ENCODE measurements at places on chromosomes 5 and 9.

- DNase-seq: peak; percentile 38
These were observed 255.2 kb upstream of the TNC start for GRCh38 chr9:115373000-115373709.

DNA sequence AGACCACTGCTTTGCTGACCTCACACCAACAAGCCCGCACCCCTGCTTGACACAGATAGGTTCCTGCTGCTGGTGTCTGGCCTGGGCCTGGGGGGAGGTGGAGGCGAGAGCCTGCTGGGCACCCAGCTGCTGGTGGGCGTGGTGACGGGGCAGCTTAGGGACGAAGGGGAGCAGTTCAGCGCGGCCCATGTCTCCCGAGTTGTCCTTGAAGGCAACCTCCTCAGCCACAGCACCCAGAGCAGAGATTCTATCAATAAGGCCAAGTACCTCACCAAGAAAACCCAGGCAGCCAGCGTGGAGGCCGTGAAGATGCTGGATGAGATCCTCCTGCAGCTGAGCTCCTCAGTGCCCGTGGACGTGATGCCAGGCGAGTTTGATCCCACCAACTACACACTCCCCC is 313.3 kb downstream of the NR2F1-AS1 start:
- no peak for DNase-seq

GRCh38 chr5:142446131-142446959 is 121.5 kb upstream of the SPRY4 start:
- DNase-seq: no peak

GRCh38 chr9:126399251-126399650 is 72.6 kb downstream of the MVB12B start:
- DNase-seq: no peak

- peak; percentile 11 for DNase-seq
These were observed 23.4 kb upstream of the CORO2A start for GRCh38 chr9:98215821-98216220.

DNA sequence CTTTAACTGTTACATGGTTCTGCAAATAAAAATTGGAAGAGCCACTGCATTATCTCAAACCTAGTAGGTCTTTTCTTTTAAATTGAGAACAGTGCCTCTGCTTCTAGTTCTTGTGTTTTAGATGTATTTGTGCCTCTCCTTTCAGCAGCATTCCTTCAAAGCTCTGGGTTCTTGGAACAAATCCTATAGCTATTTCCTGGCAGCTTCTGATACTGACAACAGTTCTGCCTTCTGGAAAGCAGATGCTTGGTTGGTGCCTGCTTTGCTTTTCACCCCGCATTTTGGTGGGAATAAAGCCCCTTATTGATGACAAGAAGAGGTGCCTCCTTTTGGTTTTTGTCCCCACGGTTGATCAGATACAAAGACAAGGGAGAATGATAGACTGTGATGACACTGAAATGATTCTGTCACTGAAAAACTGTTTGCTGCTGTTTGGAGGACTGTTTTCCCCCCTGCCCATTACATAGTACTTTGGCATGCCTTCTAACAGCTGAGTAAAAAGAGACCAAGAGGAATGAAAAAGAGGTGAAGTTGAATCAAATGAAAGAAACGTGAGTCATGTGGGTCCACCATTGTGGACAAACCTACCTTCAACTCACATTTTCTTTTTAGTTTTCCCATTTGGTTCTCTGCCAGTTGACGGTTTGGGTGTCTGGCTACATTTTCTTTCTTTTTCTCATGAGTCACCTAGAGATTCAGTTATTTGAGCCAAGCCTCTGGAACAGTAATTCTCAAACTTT is 5.6 kb downstream of the PTCD2 start:
- DNase-seq: no peak

DNA sequence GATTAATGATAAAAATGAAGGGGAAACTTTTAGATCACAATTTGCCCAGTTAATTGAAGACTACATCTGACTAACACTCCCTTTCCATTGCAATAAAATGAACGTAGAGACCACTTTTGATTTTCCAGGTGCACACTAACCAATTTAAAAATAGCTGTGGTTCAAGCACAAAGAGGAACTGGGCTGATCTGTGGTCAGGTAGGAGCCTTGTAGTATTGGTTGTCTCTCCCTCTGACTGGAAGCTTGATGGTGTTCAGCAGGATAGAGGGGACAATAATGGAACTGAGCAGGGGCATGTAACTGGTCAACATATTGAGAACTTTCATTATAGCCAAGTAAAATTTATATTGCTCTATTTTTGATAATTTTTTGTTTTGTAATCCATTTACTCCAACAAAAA is 886.8 kb upstream of the SEMA6A start:
- DNase-seq: no peak

- peak; percentile 98 for DNase-seq
These were observed 8.1 kb downstream of the ARPC5L start for GRCh38 chr9:124869986-124870560.

DNA sequence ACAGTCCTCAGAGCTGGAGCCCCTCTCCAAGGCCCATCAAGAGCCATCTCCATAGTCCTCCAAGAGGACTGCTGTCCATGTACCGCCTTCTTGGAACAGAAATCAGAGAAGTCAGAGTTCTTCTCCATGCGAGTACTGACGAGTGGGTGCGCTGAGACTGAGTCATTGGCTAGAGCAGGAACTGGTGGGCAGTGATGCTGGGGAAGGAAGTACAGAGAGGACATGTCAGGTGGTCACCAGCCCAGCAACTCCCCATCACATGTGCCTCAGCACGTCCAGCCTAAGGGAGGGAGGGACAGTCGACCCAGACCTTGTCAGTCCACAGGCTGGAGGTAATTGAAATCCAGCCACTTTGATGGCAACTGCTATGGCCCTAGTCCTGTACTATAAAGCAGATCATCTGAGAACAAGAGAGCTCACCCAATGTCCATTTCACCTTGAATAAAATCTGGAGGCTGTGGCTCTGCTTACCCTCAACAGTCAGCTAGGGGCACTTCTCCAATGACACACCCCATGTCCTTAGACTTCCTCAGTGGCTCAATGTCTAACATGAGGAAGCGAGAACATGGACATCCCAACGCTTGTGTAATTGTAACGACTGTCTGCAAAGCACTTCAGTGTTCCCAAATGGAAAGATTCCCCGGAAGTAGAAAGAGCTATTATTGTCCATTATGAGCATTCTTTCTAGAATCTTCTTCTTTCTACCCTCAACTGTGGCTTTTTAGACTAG is 15.0 kb upstream of the FBP1 start:
- DNase-seq: peak; percentile 25

DNA sequence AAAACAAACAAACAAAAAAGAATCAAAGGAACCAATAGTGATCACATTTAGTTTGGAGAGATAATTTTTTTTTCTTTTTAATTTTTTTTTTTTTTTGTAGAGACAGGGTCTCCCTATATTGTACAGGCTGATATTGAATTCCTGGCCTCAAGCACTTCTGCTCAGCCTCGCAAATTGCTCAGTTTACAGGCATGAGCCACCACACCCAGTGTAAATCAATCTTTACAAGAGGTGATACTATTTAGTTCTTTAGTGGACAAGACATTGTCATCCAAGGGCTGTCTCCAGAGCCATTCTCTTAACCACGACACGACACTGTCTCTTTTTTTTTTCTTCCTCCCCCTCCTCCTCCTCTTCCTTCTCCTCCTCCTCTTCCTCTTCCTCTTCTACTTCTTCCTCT is 29.6 kb downstream of the ERAP2 start:
- no peak for DNase-seq

DNA sequence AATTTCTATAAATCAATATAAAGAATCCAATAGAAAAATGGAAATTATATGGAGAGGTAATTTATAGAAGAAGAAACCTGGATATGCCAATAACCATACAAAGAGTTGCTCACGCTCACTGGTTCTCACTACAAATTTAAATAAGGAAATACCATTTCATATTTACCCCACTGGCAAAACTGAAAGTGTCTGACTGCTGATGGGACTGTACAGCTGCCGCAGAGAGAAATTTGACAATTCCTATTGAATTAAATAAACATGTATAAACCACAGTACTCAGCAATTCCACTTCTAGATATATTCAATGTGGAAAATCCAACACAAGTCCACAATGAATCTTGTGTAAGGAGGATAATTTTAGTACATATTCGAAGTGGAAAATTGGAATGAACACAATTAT is 830.4 kb upstream of the GRAMD2B start:
- DNase-seq: no peak

DNA sequence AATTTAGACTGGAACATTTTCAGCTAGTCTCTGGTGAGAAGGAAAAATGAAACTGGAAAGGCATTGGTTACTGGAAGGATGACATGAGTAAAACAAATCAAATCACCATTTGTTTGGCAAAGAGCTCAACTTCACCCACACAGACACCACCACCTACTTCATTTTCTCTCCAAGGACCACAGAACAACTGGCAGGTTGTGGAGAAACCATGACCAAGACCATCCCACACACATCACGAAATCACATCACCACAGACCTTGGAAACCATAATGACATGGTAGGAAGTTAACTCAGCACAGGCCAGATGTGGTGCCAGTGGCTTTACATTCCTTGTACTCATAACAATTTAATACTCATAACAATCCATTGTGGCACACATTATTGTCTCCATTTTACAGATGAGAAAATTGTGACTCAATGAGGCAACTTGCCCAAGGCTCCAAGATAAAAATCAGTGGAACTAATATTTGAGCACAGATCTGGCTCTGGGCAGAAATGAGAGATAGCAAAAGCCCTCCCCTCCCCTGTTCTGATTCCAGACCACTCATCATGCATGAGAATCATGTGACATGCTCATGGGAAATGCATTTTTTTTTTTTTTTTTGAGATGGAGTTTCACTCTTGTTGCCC is 7.5 kb downstream of the OR1K1 start:
- peak; percentile 81 for DNase-seq

DNA sequence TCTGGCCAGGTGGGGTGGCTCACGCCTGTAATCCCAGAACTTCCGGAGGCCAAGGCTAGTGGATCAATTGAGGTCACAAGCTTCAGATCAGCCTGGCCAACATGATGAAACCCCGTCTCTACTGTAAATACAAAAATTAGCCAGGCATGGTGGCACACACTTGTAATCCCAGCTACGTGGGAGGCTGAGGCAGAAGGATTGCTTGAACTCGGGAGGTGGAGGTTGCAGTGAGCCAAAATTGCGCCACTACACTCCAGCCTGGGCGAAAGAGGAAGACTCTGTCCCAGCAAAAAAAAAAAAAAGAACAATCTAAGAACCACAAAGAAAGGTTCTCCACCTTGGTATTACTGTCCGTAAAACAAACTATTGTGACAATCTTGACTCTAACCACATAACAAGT is 9.7 kb downstream of the MYO10 start:
- no peak for DNase-seq

GRCh38 chr5:156219483-156220005 is 107.4 kb upstream of the SGCD start:
- DNase-seq: no peak

- DNase-seq: no peak
These were observed 47.8 kb downstream of the LOX start for GRCh38 chr5:122030251-122030650.

GRCh38 chr5:155050384-155051019 is 36.9 kb downstream of the KIF4B start:
- DNase-seq: no peak

DNA sequence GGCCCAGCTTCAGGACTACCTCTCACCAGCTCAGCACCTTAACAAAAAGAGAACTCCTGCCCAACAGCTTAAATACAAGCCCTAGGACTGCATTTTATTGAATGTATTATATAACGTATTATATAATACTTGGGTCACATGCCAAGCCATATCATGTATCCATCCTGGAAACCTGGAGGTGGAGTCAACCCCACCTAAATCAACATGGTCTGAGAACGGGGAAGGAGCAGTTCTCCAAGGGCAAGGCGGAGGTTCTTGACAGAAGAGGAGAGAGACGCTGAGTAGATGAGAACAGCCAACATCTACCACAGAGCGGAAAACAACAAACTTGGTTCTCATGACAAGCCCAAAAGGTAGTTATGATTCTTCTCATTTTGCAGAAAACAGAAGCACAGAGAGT is 163.4 kb downstream of the FGF18 start:
- no peak for DNase-seq

- no peak for DNase-seq
These were observed 22.5 kb downstream of the TPPP start for GRCh38 chr5:670396-671270.

DNA sequence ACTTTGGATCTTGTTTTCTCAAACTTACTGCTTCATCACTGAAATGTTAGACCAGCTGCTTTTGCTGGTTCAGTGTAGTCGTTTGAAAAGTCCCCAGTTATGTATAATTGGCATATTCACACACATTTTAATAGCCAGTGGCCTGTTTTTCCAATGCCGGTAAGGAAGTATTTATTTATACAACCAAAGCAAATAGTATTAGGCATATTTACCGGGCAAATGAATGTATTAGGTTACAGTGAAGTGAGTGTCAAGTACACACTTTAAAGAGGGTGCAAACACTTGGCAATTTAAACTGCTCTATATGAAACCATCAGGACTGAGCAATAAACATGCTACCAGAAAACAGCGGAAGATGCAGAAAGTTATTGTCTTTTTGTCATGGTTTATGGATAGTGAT is 242.9 kb downstream of the MCTP1 start:
- no peak for DNase-seq

GRCh38 chr5:35248843-35249780 is 18.8 kb upstream of the PRLR start:
- DNase-seq: no peak

DNA sequence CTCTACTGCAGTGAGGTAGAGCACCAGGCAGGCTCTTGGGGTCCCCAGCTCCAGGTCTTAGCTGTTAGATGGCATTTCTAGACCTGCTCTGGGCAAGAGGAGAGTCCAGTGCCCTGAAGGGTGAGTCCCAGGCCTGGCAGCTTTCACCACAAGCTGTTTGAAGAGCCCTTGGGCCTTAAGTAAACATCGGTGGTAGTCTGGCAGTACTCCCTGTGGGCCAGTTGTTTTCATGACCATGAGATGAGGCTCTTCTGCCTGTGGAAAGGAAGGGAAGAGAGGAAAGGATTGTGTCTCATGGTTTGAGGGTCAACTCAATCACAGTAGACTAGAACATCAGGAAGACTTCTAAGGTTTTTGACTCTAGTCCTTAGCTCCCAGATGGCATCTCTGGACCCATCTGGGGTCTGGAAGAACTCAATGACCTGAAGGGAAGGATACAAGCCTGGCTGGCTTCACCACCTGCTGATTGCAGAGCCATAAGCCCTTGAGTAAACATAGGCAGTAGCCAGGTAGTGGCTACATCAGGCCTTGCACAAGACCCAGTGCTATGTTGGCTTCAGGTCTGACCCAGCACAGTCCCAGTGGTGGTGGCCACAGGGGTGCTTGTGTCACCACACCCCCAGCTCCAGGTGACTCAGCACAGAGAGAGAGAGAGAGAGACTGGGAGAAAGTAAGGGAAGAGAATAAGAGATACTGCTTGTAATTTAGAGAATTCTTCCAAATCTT is 114.3 kb upstream of the PCSK5 start:
- DNase-seq: no peak

- DNase-seq: no peak
These were observed 548.6 kb downstream of the CSNK1G3 start for GRCh38 chr5:124060413-124061067.

DNA sequence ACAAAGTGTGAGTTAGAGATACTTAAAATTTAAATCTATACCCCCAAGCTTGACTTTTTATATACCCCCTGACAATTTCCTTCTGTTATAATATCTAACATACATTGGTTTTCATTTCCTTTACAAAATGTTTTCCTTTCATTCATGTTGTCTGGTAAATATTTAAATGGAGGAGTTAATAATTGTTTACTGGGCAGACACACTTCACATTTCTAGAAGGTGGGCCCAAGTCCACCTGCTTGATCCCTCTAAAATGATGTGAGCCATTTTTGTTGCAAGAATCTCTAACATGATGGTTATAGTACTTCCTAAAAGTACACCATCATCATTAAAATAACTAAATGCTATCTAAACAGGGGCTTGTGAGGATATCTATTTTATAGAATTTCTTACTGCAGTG is 155.9 kb downstream of the FAM174A start:
- no peak for DNase-seq

All from activated CD8-positive, alpha-beta T cell treated with anti-CD3 and anti-CD28 coated beads for 36 hours (primary cell).